ENCODE measurements at places on chromosomes 1 and 21. TPM values are rescaled to one million over a fixed set of nuclear protein-coding genes. Genes with fewer than 3 reads are reported as not detected.

GRCh38 chr1:171963762-171964161 is 122.5 kb downstream of the DNM3 start:
- no peak for DNase-seq

DNA sequence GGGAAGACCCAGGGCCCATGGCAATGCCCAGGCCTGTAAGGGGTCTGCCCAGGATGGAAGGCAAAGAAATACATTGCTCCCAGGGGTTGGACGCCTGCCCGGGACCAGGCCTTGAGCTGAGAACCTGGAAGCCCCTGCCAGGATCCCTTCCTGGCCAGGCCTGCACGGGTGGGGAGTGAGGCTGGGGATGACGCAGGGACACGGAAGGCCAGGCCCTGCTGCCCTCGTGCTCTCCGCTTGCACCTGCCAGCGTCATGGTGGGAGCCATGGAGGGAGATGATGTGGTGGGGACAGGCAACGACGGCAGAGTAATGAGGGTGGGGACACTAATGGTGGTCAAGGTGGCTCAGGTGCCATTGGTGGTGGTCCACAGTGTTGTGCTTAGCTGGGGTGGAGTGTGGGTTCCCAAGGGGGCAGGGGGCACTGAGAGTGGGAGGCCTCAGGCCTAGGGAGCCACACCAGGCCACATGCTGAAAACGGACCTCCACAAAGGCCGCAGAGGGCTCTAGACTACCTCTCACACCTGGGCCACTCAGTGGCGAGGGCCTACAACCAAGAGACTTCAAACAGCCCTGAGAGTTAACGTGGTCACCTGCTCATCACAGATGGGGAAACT is 4.3 kb downstream of the HES3 start:
- DNase-seq = no peak

GRCh38 chr1:212471286-212471685 is 38.6 kb downstream of the NENF start:
- DNase-seq = no peak

DNA sequence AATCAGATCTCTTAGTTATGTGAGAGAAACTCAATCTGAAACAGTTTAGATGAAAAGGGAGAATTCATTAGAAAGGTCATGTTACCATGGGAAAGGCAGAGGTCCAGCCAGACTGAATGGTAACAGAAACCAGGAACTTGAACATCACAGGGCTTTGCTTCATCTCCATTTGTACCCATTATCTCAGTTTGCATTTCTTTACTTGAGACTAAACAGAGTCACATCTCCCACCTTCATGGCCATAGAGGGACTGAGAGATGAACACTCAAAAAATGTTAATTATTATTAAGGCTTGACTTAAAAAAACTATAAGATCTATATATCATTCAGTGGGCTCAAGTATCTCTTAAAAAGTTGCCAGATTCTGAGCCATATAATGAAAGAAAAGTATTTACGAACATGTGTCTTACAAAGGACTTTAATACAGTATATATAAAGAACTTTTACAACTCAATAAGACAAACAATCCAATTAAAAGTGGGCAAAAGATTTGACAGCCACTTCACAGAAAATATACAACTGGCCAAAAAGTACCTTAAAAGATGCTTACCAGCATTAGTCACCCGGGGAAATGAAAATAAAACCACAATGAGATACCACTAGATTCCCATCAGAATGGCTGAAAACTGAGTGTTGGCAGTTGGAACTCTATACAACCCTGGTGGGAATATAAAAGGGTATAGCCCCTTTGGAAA is 13.2 kb downstream of the KYAT3 start:
- DNase-seq = no peak

DNA sequence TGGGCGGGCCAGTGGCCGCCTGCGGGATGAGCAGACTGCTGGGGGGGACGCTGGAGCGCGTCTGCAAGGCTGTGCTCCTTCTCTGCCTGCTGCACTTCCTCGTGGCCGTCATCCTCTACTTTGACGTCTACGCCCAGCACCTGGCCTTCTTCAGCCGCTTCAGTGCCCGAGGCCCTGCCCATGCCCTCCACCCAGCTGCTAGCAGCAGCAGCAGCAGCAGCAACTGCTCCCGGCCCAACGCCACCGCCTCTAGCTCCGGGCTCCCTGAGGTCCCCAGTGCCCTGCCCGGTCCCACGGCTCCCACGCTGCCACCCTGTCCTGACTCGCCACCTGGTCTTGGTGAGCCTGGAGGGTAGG is 2.1 kb downstream of the B4GALT2 start:
- no peak for DNase-seq

GRCh38 chr1:91314643-91315042 is 90.0 kb downstream of the HFM1 start:
- DNase-seq = no peak

DNA sequence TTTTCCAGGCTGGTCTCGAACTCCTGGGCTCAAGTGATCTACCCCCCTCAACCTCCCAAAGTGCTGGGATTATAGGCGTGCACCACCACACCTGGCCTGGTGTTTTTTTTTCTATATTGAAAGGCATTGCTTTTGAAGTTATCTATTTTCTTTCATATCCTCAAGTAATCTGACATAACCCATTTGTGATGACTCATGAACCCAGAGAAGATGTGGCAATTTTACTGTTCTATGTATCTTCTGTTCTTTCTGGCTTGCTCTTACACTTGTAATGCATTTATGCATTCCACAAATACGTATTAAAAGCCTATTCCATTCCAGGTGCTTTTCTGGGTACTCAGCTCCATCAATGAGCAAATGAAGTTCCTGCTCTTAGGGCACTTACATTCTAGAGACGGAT is 29.9 kb upstream of the ERRFI1 start:
- no peak for DNase-seq

DNA sequence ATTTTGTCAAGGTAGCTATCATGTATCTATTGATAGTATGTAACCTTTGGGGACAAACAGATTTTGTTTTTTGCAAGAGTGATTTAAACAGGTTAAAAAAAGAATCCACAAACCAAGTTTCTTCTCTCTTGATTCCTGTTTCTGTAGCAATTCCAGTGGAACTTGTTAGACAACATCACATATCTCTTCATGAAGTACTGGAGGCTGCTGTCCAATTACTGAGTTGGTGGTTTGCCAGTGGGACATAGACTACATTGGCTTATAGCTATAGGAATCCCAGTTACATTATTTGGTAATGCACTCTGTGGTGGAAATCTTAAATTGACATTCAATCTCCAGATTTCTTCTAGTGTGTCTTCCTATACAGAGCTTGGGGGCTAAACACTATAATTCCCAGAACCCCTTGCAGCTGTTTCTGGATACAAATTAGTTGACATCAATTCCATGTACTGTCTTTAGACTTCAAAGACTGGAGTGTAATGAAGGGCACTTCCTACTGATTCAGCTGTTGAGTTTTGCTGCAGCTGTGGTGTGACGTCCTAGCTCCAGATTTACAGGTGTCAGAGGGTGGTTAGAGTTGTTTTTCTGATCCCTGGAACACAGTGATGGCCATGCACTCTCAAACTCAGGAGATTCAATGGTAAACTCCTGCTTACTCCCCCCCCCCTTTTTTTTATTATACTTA is 29.4 kb upstream of the GCLM start:
- no peak for DNase-seq

GRCh38 chr1:47548637-47549036 is 110.8 kb downstream of the FOXD2 start:
- DNase-seq = no peak

GRCh38 chr1:61056196-61056572 is 26.2 kb upstream of the NFIA start:
- DNase-seq = no peak

DNA sequence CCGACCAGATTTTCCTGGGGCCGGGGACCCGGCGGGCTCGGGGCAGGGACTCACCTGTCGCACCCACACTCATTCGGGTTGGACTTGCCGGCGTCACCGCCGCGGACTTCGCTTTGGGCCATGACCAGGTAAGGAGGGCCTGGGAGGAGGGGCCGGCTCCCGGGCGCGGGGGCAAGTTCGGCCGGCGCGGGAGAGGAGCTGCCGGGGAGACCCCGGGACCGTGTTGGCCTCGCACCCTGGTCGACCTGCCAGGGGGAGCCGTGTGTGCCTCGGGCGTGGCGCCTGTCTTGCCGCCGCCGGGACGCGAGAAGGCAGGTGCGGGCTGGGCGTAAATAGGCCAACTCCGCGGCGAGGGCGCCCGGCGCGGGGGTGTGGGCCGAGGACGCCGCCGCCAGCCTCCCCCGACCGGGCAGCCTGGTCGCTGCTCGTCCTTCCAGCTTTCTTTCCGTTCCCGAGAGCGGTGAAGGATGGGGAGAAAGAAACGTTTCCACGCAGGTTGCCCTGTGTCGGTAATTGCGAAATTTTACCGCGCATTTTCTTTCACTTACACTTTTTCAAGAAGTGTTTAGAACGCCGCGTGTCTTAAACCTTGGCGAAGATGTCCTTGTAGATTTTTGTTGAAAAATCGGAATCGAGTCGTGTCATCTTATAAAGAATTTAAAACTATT is 558 bp downstream of the USP1 start:
- DNase-seq = no peak

- DNase-seq = no peak
These were observed 89.0 kb downstream of the PSMG1 start for GRCh38 chr21:39094087-39094780.

- DNase-seq = no peak
These were observed 91.3 kb downstream of the COLGALT2 start for GRCh38 chr1:183946320-183946613.

GRCh38 chr1:111988377-111988742 is 1.1 kb downstream of the KCND3 start:
- no peak for DNase-seq

GRCh38 chr1:220962031-220962751 is 82.9 kb downstream of the HLX start:
- DNase-seq = no peak

DNA sequence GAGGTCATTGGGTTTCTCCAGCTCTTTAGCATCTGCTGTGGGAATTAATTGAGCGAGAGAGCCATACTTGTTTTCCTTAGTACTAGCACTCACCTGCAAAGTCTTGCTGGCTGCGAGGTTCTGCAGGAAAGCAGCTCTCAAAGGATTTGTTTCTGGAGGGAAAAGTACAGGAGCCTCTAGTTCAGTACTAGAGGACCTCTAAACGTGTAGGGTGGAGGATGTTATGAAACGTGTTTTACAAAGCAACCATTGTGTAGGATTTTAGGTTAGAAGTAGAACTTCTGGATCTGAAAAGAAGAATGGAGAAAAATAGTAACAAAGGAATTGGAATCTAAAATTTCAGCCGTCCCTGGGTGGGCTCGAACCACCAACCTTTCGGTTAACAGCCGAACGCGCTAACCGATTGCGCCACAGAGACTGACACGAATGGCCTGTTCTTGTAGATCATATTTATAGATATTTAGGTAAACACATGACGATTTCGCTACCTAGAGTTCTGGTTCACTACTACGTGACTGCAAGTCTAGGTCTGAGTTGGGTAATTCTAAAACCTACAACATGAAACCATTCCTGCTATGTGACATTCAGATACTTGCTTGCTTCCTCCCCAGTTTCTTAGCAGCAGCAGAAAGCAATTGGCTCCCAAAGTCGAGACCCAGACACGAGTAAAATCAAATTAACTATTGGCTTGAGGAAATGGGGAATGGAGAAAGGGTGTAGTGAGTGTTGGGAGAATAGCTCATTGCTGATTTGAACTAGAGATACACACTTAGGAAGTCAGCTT is 60.2 kb upstream of the CFAP126 start:
- no peak for DNase-seq

DNA sequence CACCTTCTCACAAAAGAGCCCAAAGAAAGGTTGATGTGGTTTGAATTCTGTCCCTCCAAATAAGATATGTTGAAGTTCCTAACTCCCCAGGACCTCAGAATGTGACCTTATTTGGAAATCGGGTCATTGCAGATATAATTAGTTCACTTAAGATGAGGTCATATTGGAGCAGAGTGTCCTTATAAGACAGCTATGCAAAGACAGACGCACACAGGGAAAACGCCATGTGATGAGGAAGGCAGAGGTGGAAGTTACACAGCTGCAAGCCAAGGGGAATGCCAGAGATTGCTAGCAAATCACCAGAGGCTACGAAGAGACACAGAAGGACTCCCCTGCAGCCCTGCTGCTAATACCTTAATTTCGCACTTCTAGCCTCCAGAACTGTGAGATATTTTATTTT is 5.2 kb upstream of the ABCB10 start:
- DNase-seq = no peak

DNA sequence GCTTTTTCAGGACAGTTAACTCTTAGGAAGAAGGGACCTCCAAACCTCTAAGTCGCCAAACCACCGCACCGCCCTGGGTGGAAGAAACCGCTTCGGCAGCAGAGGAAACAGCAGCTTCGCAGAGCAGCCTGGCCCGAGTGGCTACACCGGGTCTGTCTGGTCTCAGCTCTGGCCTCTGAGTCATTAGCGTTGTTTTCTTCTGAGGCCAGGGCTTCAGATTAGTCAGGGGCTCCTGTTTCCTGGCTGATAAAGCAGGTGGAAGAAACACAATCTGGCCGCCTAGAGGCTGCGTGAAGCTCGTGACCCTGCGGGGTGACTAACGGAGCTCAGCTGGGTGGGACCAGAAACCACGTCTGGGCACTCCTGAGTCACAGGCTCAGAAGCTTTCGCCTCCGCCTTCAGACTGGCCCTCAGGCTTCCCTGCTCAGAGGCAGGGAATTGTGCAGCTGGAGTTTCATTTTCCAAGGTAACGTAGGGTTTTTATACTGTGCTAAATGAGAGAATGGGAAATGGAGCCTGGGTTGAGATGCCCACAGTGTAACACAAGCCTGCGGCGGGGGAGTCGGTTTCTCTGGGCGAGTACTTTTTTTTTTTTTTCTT is 44.9 kb downstream of the CHAF1B start:
- no peak for DNase-seq

SLC25A34 gene
- total RNA-seq = 1.2 TPM

VASH2 gene
- 35.9 TPM for total RNA-seq

PTGER3 gene
- total RNA-seq = 1.2 TPM

RWDD3 gene
- 28.4 TPM for total RNA-seq

ACP6 gene
- total RNA-seq = 16.5 TPM

ARHGEF2 gene
- total RNA-seq = 129 TPM

GJC2 gene
- 1.1 TPM for total RNA-seq

S100A9 gene
- 26.5 TPM for total RNA-seq

RXFP4 gene
- not detected for total RNA-seq

All from occipital lobe (tissue), 3 donors.